ENCODE measurements at places on chromosomes 4 and X.

DNA sequence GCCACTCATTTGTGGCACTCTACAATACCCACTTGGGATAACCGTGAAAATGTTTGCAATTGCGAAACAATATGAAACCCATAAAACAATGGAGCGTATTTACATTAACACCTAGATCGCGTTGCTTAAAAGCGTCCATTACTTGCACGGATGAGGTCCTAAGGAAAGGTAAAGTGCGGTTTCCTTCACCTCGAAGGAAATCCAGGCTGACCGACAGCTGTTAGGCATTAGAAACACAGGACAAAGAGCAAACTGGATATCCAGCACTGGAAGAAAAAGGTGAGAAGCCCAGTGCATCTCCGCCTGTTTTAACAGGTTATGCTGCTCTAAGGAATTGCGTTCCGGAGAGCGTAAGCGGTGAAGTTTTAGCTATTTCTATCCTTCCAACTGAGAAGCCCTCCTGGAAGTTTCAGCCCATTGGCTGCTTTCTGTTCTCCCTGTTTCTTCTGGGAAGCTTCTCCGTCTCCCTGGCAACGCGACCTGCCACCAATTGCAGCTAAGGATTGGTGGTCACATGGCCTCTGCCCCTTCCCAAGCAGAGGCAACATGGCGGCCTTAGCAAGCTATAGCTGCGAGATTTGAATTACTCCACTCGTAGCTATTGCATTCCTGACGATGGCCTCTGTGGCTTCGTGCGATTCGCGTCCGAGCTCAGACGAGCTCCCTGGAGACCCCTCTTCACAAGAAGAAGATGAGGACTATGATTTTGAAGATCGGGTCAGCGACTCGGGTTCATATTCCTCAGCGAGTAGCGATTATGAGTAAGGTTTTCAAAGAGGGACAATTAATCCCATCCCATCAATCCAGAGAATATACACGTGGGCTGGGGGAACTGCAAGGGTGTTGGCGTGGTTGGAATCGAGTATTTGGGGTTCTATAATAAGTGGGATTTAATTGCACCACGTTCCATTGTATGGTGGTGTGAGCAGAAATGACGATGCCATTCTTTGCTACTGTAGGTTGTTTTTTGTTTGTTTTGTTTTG lies at the start of gene INTU:
TSS of gene INTU (plus strand) at position 538 of the 984 bp plus-strand sequence. CDS start at position 616, 78 bp downstream.
- DNase-seq, result peak; percentile 32

GRCh38 chr4:176834531-176834930 lies 41.8 kb upstream of the VEGFC start:
- no peak for DNase-seq

- DNase-seq, result no peak
These were observed 4.4 kb downstream of the MTMR1 start for GRCh38 chrX:150697641-150698040.

DNA sequence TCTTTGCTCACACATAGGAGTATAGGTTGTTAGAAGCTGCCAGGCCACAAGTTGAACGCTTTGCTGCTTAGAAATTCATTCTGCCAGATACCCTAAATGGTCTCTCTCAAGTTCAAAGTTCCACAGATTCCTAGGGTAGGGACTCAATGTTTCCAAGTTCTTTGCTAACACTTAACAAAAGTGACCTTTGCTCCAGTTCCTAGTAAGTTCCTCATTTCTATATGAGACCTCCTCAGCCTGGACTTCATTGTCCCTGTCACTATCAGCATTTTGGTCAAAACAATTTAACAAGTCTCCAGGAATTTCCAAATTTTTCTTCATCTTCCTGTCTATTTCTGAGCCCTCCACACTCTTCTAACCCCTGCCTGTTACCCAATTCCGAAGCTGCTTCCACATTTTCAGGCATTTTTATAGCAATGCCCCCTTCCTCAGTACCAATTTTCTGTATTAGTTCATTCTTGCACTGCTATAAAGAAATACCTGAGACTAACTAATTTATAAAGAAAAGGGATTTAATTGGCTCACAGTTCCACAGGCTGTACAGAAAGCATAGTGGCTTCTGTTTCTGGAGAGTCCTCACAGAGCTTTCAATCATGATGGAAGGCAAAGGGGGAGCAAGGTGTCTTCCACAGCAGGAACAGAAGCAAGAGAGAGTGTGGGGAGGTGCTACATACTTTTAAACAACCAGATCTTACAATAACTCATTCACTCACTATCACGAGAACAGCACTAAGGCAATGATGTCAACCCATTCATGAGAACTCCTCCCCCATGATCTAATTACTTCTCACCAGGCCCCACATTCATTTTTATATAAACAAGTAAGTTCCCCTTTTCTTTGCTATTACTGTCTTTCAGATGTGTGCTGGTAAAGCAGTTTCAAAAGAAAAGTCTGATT lies 11.5 kb upstream of the TLR1 start:
- DNase-seq, result no peak

DNA sequence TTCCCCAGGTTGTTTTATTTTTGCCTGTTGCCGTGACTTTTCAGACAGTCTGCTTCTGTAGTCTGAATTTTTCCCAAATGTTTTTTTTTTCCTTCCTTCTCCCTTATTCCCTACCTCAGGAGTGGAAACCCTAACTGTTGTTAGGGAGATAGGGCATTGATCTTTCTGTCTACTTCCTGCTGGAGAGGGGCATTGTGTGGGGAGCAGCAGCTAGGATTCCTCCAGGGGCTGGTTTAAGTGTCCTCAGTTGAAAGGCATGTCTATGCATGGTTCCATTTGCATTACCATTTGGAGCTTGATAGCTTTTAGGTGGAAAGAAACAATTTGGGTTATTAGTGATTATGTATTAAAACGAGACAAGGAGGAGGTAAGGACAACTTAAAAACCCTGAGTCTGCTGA lies 383.9 kb downstream of the DCAF12L2 start:
- no peak for DNase-seq

GRCh38 chr4:39568805-39569204 lies 41.6 kb upstream of the UGDH start:
- no peak for DNase-seq

- peak; percentile 22 for DNase-seq
These were observed 66.7 kb downstream of the COQ2 start for GRCh38 chr4:83217721-83218522.
